Mesenchymal stem cell (in vitro differentiated cells and primary cell): ENCODE measurements at places on chromosomes 7 and 10.

DNA sequence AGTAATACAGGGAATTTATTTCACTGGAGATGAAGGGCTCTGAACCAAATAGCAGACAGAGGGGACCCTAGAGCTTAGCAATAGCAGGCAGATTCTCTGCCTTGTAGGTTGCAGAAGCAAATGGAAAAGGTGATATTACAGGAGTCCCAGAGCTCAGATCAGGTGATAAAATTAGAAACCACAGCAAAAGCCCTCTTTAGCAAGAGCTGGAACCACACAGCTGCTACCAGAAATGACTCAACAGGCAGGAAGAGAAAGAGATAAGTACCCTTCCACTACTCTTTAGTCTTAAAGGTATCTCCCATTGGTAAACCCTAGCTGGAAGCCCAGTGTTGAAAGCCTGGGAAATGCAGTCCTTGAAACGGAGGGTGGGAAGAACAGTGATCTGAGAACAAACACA lies 535.6 kb upstream of the GHITM start:
- no peaks in the 10 kb centered on the region for H3K36me3 ChIP-seq
- no peaks in the 10 kb centered on the region for H3K4me1 ChIP-seq
- no peaks in the 10 kb centered on the region for H3K27me3 ChIP-seq
- H3K4me3 ChIP-seq: no peak overlapping the region
- H3K27ac ChIP-seq: no peak overlapping the region

DNA sequence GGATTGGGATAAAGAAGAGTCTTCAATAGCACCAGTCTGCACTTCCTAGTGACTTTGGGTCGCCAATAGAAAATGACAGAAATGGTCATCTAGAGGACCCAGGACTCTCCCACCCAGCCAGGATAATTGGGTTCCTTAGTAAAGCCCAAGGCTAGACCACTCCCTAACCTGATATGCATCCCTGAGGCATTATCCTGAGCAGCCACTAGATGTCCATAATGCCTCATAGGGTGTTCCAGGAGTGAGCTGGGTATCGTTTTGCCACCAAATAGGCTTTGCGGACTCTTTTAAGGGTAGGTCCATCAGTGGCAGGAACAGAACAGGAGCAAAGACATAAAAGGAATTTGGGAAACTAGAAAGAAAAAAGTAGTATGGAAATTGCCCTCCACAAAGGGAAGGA lies 4.5 kb upstream of the LRRC4 start:
- H3K4me1 ChIP-seq: peaks cover 7% of the 10 kb centered on the region
- DNase-seq: no peak
- H3K27ac ChIP-seq: no peak overlapping the region
- H3K36me3 ChIP-seq: no peaks in the 10 kb centered on the region
- no peaks in the 10 kb centered on the region for H3K27me3 ChIP-seq

DNA sequence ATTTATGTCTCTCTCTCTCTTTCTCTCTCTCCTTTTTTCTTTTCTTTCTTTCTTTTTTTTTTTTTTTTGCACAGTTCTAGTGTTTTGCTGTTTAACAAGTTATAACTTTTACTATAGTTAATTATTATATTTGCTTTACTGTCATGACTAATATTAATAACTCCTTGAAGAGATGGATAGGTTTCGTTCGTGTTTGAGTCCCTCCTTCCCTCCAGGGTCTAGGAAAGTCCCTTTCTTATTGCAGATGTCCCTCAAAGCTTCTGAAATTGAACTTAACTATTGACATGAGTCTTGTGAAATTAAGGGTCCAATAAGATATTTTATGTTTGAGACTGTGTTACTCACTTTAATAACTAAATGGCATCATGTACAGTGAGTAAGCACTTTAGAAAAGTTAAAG lies 131.4 kb downstream of the PLXDC2 start:
- peaks cover 1% of the 10 kb centered on the region for H3K4me1 ChIP-seq
- H3K27me3 ChIP-seq: no peaks in the 10 kb centered on the region
- no peak overlapping the region for H3K27ac ChIP-seq
- H3K4me3 ChIP-seq: no peak overlapping the region

DNA sequence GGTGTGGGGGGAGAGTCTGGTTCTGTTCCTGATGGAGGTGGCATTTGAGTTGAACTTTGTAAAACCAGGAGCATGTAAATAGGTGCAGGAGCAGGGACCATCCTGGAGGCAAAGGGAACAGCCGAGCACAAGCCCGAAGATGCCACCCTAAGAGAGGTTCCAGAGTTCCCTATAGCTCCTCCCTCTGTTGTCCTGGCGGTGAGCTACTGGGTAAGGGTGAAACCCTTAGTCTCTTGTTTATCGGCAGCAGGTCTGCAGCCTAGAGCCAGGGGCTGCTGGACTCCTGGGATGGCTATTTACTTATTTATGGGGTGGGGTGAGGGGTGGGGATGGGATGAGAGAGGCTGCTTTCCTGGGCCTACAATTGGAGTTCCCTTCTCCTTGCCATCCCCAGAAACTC lies 6.5 kb upstream of the LBX1 start:
- no peak overlapping the region for H3K4me3 ChIP-seq
- H3K27ac ChIP-seq: no peak overlapping the region
- no peak for DNase-seq

DNA sequence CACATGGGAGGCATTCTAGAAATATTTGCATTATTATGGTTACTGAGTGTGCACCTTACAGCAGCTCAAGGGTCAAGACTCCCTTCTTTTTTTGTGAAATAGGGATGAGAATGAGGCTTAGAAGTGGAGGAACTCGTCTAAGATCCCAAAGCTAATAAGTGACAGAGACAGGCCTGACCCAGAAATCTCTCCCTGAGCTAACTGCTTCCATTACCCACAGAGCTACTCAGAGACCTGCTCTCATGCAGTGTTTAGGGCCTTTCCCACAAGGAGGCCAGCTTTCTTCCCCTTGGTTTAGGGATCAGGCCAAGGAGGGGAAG lies 301.7 kb downstream of the RPS24 start:
- DNase-seq: no peak
- peaks cover 34% of the 10 kb centered on the region for H3K4me1 ChIP-seq
- peak overlapping the region; percentile 92 for H3K27ac ChIP-seq
- no peaks in the 10 kb centered on the region for H3K27me3 ChIP-seq

- no peaks in the 10 kb centered on the region for H3K36me3 ChIP-seq
- H3K27ac ChIP-seq: no peak overlapping the region
- peaks cover 78% of the 10 kb centered on the region for H3K27me3 ChIP-seq
- DNase-seq: peak; percentile 82
- H3K4me1 ChIP-seq: peaks cover 30% of the 10 kb centered on the region
- peak overlapping the region; percentile 87 for H3K4me3 ChIP-seq
Observed at GRCh38 chr10:71213127-71213621, 804 bp downstream of the UNC5B start.

DNA sequence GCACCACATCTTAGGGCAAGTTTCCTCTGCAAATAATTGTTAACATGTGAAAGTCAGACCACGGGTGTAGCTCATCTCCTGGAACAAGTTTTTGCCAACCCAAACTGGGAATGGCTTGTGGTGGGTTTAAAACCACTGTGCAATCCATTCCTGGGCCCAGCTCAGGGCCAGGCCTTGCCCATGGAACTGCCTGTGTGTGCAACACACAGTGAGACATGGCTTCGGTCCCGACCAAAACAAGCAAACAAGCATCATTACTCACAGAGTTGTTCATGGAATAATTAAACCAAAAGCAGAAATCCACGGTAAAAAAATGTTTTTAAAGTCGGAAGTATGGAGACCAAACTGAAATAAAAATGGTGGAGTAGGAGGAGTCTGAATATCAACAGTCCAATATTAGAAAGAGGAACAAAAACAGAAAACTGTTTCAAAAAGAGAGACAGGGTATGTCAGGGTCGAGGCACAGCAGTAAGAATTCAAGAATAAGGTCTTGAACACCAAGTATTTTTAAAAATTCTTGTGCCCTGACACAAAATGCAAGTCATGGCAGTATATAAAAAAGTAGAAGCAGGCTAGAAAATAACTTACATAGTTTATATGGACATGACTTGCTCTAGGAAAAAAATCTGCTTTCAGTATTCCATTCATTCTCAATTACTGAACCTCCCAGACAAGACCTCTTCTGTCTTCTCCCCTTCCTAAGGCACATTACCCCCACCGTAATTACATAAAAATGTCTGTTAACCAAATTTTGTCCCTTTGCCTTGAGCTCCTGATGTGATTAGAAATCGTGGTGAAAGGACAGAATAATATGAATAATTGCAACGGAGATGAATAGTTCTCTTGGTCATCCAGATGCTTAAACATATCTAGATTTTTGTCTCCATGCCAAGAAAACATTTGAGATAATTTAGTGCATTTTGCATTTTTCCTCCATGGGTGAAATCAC lies 88.4 kb downstream of the FAS start:
- no peaks in the 10 kb centered on the region for H3K4me1 ChIP-seq
- H3K27ac ChIP-seq: no peak overlapping the region
- no peaks in the 10 kb centered on the region for H3K36me3 ChIP-seq

DNA sequence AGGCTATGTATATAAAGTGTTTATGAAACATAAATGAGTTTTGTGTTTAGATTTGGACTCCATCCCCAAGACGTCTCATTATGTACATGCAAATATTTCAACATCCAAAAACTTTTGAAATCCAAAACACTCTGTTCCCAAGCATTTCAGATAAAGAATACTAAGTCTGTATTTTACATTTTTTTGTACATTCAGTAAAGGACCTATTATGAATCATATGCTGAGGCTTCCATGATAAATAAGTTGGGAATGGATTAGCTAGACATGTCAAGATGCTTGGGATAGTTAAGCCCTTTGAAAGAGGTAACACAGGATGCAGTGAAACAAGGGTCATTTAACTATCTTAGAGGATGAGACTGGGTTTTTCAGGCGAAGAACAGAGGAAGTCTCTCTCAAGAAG lies 262.9 kb downstream of the SNX13 start:
- DNase-seq: peak; percentile 32
- no peak overlapping the region for H3K4me3 ChIP-seq
- H3K36me3 ChIP-seq: no peaks in the 10 kb centered on the region

GRCh38 chr10:61543831-61544230 lies 90.7 kb upstream of the TMEM26 start:
- H3K27me3 ChIP-seq: no peaks in the 10 kb centered on the region
- no peak overlapping the region for H3K4me3 ChIP-seq
- no peaks in the 10 kb centered on the region for H3K36me3 ChIP-seq
- no peaks in the 10 kb centered on the region for H3K4me1 ChIP-seq

DNA sequence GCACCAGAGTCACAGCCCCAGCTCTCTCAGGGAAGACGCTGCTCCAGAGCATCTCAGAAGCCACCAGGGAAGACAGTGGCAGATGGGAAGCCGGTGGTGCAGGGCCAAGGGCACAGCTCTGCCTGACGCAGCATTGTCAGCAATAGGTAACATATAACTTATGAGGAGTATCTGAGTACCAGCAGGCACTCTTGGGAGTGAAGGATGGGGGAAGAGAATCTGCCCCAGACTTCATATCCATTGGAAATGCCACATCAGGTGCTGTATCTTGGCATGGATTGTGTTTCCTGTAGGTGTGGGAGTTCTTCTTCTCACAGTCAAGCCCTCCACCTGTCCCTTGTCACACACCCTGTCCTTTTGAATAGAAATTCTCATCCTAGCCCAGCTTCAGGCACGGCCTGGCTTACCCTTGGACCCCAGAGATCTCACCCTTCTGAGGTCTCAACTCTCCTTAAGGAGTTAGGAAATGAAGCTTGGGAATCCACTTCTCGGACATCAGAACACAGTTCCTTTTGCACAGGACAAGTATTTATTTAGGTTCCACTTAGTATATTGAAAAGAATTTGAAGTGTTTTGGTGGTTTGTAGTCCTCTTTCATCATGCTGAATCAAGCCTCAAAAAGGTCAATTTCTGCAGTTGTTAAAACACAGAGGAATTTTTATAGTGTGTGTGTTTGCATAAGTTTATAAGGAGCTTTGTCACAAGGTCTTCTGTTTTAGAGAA lies 9.9 kb downstream of the EPDR1 start:
- DNase-seq: no peak
- H3K36me3 ChIP-seq: no peaks in the 10 kb centered on the region
- H3K4me3 ChIP-seq: no peak overlapping the region
- H3K27ac ChIP-seq: peak overlapping the region; percentile 4

DNA sequence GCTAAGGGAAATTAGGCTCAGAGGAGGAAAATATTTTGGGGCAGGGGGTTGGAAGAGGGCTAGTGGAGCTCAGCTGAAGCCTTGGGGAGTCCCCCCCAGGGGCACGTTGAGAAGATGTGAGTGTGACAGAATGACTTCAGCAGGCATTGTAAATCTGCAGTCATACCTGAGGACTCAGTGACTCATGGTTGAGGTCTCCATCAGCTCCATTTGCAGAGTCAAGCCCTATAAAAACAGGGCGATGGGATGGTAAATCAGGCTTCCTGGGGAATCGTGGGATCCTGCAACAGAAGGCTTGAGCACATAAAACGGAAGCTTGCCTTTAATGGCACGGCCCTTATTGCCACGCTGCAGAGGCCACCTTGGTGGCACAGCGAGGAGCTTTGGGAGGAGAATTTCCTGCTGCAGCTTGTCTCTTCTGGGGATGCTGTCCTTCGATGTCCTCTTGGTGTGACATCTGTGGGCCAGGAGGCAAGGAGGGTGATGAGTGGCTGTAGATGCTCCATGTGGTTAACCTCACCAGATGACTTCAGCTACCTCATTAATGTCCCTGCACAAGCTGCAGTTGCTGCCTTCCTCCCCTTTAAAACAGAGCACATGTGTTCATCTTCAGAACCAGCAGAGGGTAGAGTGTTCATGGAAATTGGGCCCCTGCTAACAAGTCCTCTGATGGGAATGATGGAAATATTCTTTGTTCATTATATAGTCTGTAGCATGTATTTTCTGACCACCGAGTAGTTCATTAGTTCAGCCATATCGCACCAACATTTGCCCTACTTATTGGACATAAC lies 285.9 kb downstream of the LRMDA start:
- H3K27ac ChIP-seq: no peak overlapping the region
- no peaks in the 10 kb centered on the region for H3K36me3 ChIP-seq
- H3K4me3 ChIP-seq: no peak overlapping the region
- H3K4me1 ChIP-seq: no peaks in the 10 kb centered on the region
